ENCODE measurements at places on chromosomes 12 and 14. TPM values are rescaled to one million over a fixed set of nuclear protein-coding genes. Genes with fewer than 3 reads are reported as not detected.

GPR162 gene
- 0.50 TPM for total RNA-seq

CFAP251 gene
- total RNA-seq = 0.66 TPM

HAL gene
- total RNA-seq = 0.32 TPM

SLC2A14 gene
- 0.37 TPM for total RNA-seq

NAV3 gene
- 3.9 TPM for total RNA-seq

TMEM229B gene
- 1.2 TPM for total RNA-seq

CD27 gene
- 0.28 TPM for total RNA-seq

RAB21 gene
- total RNA-seq = 152 TPM

GLS2 gene
- not detected for total RNA-seq

FANCM gene
- total RNA-seq = 1.7 TPM

SPIC gene
- total RNA-seq = not detected

TAS2R7 gene
- not detected for total RNA-seq

CCDC175 gene
- not detected for total RNA-seq

ESPL1 gene
- not detected for total RNA-seq

INHBC gene
- 0.18 TPM for total RNA-seq

SDSL gene
- 0.89 TPM for total RNA-seq

MYO1A gene
- total RNA-seq = not detected

CCDC198 gene
- not detected for total RNA-seq

MYF6 gene
- 367 TPM for total RNA-seq

MOK gene
- 3.4 TPM for total RNA-seq

Measured in psoas muscle (tissue), 8 donors.